Lower lobe of right lung (tissue), 2 donors: ENCODE measurements at places on chromosomes 4 and X.

- no peak for DNase-seq
These were observed 93.4 kb downstream of the TMA16 start for GRCh38 chr4:163587867-163588266.

DNA sequence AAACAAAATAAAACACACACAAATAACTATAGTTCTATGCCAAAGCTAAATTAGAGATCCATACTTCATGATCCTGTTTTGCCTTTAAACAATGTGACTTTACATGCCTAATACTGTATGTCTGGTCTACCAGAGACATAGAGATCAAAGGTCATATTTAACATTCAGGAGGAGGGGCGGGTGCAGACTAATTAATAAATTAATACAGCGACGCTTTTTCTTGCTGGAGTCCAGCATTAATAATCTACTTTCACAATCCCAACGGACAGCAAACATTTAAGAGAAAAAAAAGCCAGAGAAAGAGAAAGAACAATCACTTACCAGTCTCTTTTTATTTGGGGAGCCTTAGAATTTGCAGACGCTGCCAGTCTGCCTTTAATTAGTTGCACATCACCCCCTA, 509 bp downstream of the CXXC4 start:
- DNase-seq: no peak

DNA sequence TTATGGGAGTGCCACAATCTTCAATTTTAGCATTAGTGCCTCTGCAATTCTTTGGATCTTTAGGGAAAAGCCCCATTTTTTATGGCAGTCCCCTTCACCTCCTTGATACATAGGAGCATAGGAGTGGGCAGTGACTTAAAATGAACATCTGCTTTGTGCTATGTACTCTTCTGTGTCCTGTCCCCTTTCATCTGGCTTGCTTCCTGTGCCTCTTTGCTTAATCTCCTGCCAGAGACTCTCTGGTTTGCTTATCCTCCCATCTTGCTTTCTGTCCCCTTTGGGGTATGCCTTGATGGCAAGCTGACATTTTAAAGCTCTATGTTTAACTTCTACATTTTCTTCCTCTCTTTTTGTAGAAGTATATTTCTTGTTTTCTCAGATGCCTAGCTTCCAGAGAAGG, 12.3 kb downstream of the PGK1 start:
- DNase-seq: no peak

DNA sequence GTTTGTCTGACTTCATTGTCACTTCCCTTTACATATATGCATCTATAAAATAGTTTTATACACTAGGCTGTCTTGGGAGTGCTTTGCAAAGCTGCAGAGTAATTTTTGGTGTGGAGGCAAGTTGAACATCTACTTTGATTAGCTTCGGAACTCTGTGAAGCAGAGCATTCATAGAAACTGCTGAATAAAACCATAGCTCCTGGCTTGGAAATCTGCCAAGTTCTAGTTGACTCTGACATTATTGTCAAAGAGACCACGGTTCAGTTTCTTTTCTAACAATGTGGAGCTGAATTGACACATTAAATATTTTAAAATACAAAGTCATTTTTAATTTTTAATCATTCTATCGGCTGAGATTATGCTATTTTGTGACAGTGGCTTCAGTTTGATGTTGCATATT, 335.0 kb downstream of the BMPR1B start:
- DNase-seq: no peak

GRCh38 chr4:16031546-16032395, 52.1 kb downstream of the PROM1 start:
- no peak for DNase-seq

- DNase-seq: no peak
These were observed 755.5 kb downstream of the STIM2 start for GRCh38 chr4:27616166-27616565.

DNA sequence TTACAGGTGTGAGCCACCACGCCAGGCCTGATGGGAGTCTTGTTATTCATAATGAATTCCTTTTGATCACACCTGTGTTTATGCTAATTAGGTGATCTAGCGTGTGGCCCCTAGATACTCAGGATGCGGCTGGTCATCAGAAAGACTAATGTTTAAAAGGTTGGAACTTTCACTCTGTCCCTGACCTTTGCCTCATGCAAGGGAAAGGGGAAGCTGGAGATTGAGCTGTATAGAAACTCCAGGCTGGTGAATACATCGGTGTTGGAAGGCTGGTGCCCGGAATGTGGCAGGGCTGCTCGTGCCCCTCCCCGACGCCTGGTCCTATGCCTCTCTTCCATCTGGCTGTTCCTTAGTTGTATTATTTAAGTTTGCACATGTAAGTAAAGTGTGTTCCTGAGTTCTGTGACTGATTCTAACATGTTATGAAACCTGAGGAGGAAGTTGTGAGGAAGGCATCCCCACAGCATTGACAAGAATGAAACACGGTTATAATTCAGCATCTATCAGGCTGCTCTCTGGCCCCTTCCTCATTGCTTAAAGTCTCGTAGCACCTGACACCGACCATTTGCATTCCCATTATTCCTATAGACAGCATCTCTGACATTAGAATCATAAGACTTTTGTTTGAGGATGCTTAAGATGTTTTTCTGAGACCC, 28.9 kb downstream of the CASP3 start:
- DNase-seq: no peak

GRCh38 chr4:32321421-32321820, 1601.3 kb downstream of the PCDH7 start:
- DNase-seq: no peak

DNA sequence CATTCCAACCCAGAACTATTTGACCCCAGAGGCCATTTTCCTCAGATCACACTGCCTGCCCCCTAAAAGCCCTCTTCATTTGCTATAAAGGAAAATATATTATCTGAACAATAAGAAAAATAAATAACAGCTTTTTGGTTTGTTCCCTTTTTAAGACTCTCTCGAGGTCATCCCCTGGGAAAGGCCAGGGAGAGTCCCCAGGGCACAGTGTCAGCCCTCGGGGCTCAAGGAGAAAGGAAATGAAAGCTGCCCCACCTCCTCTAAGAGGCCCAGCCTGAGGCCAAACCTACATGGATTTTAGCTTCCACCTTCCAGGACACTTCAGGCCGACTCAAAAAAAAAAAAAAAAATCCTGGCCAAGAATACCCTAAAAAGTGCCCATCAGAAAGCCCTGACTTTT, 97.6 kb downstream of the SH3KBP1 start:
- DNase-seq: no peak

DNA sequence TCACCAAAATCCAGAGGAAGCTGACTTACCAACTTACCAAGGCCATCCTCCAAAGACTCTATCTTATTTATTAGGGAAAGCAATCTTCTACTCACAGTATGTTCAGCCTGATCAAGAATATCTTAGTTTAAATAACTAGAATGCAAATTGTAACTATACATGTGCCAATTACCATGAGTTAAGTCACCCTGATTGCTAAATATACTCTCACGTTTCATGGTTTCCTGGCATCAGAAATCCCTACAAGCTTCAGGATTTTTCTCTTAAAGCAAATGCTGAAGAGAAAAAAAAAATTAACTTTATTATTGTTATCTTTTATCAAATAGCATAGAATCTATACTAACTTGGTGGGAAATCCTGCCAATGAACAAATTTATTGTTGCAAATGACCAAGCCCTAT, 63.0 kb upstream of the MXD4 start:
- DNase-seq: no peak

GRCh38 chr4:102641793-102642192, 119.0 kb downstream of the MANBA start:
- no peak for DNase-seq

DNA sequence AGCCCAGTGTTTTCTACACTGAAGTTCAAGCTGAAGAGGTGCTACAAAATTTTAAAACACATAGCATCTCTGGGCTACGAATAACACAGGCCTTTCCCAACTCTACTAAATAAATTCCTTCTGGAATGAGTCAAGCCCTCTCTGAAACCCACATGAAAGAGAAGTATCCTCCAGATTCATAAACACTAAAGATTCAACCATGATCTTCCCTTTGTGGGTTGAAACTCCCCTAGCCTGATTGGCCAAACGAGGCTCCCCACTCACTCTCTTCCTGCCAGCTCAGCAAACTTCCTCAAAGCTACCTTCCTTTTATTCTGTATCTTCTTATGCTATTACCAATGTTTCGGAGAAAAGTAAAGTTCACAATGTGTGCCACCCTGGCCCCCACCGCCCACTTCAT, 95.4 kb downstream of the NKX6-1 start:
- DNase-seq: no peak

DNA sequence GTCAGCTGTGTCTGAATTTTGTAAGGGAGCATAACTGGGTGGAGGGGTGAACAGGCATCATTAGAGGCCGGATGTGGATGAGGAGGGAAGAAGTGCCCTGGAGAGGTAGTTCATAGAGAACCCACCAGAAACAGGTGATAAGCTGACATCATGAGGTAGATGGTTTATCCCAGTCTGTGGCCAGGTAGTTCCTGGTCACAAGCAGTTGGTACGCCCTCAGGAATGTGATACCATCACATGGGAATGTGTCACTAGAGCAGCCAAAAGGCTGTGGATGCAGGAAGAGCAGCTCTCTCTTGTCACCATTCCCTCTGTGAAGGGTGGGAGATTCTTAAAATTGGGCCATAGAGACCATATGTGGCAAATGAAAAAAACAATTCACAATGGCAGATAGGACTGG, 21.9 kb downstream of the MSN start:
- DNase-seq: no peak

DNA sequence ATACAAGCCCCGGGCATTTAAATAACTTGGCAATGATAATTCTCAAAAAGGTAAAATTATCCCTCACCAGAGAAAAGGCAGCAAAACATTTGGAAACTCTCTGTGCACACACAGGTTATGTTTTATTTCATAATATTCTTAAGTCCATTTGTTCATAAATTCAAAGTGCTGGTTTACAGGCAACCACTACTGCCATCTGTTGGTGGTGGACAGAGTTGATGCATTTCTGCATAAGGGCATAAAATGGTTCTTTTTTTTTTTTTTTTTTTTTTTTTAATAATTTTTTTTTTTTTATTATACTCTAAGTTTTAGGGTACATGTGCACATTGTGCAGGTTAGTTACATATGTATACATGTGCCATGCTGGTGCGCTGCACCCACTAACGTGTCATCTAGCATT, 31.5 kb upstream of the IL21 start:
- no peak for DNase-seq

DNA sequence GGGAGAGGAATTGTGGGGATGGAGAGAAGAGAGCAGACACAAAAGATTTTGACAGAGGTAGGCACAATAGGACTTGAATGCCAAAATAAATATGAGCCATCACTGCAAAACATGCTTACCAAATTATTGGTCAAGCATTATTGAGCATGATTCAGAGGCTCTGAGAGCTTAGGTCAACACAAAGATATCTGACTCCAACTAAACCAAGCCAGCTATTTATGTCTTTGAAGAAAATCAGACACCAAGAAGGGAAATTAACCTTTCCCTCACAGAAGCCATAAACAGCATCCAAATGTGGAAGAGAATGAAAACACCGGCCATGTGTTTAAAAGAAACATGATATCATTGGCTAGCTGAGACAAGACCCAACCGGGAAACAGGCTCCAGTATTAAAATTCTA, 323.2 kb downstream of the RAB28 start:
- no peak for DNase-seq

- no peak for DNase-seq
These were observed 44.0 kb upstream of the GATB start for GRCh38 chr4:151804821-151805220.

- DNase-seq: no peak
These were observed 45.4 kb downstream of the ANKRD17 start for GRCh38 chr4:73212982-73213730.

- DNase-seq: no peak
These were observed 180.4 kb downstream of the SLIT2 start for GRCh38 chr4:20432088-20432487.

- no peak for DNase-seq
These were observed 25.9 kb downstream of the METTL14 start for GRCh38 chr4:118711052-118711451.

DNA sequence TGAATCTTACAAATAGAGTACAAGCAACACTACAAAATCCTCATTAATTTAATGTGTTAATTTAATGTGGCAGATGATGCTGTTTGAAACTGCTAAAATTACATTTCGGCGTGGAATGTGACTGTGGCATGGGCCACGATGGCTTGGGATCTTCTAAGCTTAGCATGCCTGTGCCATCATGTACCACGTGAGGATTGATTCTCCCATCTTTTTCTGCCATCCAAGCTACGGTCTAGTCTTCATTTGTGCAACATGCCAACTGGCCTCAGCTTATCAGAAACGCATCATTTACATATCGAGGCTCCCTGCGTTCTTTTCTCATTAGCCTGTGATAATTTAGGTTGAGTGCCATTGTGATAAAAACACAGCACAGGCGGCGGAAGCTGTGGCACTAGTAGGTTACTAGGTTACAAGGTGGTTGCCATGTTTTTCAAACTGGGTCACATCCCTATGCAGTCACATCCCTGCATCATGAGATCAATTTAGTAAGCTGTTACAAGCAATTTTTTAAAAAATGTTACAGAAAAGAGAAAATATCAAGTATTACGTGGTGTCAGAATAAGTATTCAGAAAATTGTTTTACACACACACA, 189.9 kb upstream of the RBPJ start:
- DNase-seq: no peak

DNA sequence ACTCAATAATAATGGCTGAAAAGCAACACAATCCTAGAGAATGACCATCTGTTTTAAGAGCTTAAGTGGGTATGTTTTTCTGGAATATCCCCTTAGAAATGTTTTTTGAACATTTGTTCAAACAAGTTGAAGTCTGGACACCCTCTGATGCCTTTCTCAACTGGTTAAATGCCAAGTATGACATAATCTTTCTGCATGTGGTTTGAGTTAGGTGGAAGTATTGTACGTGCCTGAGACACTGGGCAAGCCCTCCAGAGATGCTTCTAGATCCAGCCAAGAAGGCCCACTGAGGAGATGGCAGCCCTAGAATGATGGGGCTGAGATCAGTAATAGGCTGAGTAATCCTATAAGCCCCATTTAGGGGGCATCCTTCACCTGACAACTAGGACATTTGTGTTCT, 493.1 kb downstream of the MAGEE1 start:
- DNase-seq: no peak

GRCh38 chr4:38581426-38582106, 82.4 kb upstream of the KLF3 start:
- no peak for DNase-seq

- no peak for DNase-seq
These were observed 119.3 kb downstream of the RASGEF1B start for GRCh38 chr4:81352446-81352835.
